Dermis blood vessel endothelial cell (primary cell): ENCODE measurements at places on chromosomes 5 and 9. TPM values are rescaled to one million over a fixed set of nuclear protein-coding genes. Genes with fewer than 3 reads are reported as not detected.

GRCh38 chr5:154813736-154814135, 36.7 kb downstream of the FAXDC2 start:
- no peak for DNase-seq

DNA sequence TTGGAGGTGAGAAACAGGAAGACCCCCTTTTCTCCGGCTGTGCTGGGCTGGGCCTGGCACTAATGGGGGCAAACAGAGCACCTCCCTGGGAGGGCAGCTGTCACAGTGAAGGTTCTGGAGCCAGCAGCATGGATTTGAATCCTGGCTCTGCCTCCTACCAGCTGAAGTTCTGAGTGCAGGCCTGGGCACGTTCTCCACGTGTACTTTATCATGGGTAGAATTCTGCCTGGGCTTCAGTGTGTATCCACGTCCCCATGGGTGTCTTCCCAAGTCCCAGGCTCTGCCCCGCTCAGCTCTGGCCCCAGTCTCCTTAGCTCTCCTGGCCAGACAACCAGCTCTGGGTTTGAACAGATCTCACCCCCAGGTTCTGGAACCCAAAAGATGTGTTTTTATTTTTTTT, 223.2 kb downstream of the PBX3 start:
- DNase-seq = no peak

DNA sequence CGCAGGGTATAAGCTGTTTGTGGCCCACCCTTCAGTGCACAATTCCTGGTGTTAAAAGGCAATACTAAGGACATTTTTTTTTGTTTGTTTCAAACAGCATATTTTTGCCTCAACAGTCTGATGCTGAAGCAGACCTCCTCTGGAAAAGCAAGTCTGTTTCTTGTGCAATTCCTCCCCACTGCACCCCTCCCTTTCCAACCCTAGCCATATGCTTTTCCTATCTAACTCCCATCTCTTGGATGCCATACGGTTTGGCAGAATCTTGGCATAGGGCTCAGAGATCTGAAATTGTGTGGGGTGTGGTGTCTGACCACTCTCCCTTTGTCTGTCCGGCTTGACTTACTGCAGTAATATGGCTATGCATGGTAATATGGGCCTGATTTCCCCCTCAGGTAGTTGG, 161.6 kb downstream of the TMEM38B start:
- no peak for DNase-seq

Gene DNAI1
- total RNA-seq = not detected in 2 replicates
